ENCODE measurements at places on chromosomes 3 and 15.

GRCh38 chr15:86284635-86285034 lies 205.0 kb downstream of the AGBL1 start:
- DNase-seq = no peak

GRCh38 chr3:41682996-41683395 lies 278.9 kb downstream of the ULK4 start:
- DNase-seq = peak; percentile 96

DNA sequence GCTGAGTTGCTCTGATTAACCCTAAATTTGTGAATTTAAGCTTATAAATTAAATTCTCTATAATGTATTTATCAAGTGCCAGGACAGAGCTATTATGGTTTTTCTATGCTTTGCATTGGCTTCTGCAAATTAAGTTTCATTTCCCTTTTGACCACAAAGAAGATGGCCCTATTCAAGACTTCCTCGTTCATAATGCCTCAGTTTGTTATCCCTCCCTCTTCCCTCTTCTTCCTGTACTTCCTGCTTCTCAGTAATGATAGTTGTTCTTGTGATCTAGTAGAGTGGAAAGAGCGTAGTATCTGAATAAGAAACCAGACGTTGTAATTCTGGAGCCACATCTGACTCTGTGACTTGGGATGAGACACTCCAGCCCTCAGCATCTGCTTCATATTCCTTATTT lies 118.7 kb downstream of the CACNA1D start:
- no peak for DNase-seq

- DNase-seq = no peak
Observed at GRCh38 chr3:128324911-128325592, 141.6 kb downstream of the DNAJB8 start.

- DNase-seq = no peak
Observed at GRCh38 chr3:66418475-66418931, 82.3 kb downstream of the LRIG1 start.

DNA sequence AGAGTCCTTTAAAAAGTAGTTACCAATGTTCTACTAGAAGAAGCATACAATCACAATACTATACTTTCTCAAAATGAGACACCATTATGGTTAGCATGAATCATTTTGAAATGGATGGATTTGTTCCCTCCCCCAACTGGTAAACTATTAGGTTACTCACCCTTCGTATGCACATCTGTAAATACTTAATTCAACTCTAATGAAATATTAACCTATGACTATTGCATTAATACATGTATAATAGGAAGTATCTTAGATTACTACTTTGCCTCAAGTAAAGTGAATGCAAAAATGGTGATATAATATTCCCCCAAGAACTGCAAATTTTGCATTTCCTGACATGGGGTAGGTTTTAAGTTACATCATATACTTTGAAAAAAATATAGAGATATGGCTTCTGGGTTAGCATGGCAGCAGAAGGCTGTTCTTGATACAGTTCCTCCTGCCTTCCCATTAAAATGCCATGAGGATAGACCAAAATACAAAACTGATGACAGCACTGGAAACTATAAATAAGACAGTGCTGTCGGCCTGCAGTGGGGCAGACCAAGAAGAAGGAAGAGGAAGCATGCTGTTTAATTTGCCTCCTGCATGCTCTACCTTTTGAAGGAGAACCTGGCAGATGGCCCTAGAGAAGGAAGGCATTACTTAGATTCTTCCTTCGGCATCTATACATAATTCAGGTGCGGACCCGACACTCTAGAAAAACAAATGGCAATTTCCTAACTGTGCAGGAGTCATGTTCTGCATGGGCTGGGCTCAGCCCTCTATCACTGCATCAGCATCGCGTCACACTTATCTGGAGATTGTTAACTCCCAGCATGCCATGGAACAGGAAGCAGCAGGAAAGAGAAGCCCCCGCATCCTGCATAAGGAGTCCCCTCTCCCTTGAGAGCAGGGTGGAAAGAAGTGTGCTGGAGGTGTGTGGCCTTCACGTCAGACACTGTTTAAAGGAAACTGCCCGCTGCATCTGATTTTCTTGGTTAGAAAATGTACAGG lies 41.8 kb upstream of the NEO1 start:
- DNase-seq = peak; percentile 16

GRCh38 chr3:113339616-113340244 lies 101.6 kb downstream of the CFAP44 start:
- no peak for DNase-seq

DNA sequence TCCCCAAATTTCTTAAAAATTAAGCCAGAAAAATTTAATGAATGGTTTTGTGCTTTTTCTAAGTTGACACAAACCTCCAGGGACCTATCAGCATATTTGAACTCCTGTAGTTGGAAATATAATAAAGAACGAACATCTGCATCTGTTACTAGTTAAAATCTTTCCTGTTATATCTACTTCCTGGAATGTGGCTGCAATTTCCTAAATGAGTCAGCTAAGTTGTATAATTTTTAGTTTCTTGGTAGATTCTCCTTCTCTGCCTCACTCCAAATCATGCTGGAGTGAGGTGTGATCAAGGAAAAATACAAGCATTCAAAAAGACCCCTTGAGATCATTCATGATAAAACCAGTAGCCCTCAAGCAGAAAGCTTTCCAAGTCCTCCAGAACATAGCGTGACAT lies 106.2 kb upstream of the MCTP2 start:
- DNase-seq = no peak

DNA sequence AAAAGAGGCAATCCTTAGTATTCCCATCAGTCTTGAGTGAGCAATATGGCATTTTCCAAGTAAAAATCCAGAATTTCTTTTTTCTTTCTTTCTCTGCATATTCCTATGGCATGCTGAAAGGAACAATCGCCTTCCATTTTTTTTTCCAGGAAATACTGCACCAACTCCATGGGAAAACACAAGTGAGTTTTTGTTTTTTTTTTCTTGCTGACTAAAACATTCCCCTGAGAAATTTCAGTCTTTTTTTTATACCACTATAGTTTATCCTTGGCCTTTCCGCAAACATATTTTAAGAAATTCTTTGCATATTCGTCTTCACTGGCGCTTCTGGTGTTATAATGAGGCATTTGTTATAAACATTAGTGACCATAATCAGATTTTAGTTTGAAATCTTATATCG lies 429.6 kb upstream of the MDFIC2 start:
- DNase-seq = no peak

DNA sequence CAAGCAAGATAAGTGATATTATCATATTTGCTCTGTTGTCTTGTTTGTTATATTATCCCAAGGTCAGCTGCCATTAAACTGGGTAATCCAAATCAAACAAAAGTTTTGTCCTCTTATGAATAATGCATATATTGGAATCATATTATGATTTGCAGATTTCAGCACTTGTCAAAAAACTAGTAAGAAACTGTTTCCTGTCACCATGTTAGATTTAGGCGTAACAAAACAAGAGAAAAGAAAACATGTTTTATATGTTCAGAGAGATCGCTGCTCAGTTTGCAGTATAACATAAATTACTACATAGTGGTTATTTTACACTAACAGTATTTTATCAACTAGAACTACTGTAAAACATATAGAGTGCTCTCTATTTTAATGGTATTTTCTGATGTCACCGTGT lies 123.4 kb upstream of the ICE2 start:
- no peak for DNase-seq

GRCh38 chr3:32815841-32816438 lies 1.9 kb upstream of the TRIM71 start:
- no peak for DNase-seq

GRCh38 chr15:67460521-67460920 lies 60.4 kb upstream of the C15orf61 start:
- DNase-seq = no peak

- DNase-seq = no peak
Observed at GRCh38 chr3:30835667-30836066, 58.8 kb downstream of the GADL1 start.

DNA sequence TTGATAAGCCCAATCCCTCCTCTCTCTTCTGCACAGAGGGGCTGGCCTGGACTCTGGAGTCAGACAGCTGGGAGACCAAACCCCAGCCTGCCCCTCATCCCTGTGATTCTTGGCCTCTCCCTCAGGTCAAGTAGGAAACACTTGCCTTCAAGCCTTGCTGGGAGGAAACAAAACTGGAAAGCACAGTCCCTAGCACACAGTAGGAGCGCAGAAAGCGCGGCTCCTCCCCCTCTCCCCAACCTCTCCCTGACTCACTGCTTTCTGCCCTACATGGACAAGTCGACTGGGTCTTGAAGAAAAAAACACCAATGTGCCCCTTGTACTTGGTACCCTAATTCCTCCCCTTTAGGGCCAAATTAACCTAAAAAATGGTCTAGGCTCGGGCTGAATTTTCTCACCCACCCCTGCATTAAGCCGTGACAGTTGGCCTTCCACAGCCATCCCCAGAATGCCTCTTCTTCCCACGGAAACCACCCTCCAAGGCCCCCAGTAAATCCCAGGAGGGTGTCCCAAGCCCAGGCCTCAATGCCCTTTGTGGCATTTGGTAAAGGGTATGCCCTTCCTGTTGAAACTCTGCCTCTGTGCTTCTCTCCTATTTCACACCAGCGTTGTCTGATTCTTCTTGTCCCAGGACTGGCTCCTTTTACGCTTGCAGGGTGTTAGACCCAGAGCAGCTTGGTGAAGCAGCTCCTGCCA lies 11.3 kb upstream of the RAF1 start:
- DNase-seq = no peak

DNA sequence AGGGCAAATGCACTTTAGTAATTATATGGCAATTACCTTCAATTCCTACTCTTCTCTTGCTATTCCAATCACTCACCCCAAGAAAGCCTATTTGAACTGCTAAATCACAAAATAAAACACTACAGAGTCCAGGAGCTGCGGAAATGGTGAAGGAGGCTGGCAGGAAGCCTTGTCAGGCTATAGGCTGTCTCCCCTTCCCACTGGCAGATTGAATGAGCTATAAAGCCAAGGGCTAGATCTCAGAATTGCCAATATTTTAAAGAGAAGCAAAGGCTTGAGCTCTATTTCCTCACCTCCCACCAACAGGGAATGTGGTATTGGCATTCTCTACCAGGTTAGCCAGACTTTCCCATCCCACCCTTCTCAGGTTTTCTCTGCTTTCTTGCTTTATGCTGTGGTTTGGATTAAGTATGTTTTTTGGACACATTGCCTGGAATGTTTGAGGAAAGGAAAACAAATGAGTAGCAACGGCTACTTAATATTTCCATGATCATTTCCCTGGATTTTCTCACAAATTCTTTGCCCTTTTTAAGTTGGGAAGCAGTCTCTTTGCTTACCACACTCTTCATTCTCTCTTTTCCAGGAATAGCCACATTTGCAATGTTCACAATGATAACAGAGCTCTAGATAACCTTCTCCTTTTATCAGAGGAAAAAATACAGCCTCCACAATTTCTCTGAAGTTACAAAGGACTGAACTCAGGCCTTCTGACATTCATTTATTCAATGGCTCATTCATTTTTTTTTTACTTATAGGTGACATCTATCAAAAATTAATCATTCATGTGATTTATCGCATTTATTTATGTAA lies 1125.4 kb downstream of the ROBO1 start:
- no peak for DNase-seq

- DNase-seq = no peak
Observed at GRCh38 chr15:68353421-68354135, 76.0 kb downstream of the FEM1B start.

DNA sequence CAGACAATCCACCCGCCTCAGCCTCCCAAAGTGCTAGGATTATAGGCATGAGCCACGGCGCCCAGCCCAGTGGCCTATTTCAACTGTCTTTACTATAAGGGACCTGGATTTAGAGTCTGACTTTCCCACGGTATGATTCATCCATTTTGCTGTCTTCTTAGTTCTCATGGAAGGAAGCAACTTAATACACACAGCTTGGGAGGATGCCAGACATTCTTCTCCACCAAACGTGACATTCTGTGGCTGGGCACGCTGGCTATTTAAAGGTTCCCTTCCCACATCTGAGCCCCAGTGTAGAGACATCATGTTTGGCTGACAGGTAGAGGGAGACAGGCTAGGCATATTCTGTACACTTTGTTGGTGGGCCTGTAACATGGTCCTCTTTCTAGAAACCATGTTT lies 26.2 kb downstream of the FAM43A start:
- peak; percentile 87 for DNase-seq

DNA sequence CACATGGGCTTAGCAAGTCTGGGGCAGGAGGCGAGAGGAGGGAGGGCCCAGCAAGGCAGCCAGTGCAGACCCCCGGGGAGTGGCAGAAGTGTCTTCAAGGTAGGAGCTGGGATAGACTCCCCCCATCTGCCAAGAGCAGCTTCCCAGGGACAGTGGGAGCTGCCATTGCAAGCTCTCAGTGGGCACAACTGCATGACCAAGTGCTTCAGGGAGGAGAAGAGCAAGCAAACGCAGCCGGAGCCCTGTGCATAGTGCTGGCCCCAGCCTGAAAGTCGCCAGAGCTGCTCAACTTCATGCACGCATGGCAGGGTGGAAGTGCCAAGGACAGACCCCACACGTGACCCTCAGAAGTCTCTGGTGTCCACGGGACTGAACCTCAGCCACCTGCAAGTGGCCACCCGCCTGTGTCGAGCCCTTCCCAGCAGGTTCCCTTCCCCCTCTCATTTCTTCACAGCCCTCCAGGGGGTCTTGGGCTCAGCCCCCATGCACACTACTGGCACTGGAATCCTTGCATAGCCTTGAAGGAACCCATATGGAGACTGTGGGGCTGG lies 89.4 kb downstream of the PLXNA1 start:
- no peak for DNase-seq

All from RCC 7860 (cell line).